ACHN (cell line): ENCODE measurements at places on chromosomes 2 and 18.

DNA sequence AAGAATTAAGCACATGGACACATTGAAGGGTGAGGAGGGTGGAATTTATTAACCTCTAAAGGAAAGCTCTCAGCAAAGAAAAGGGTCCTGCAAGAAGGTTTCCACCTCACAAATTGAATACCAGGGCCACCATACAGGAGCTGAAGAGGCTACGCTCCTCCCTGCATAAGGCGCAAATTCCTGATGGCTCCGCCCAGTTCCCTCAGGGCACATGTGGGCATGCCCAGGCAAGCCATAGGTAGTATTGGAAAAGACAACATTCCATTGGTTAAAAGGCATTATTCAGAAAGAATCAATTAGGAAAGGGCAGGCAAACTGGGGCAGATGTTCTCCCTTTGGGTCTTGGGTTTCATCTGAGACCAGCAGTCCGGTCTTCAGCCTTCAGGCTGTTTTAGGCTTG, 161.2 kb downstream of the PTPRM start:
- no peak for DNase-seq

GRCh38 chr2:197181491-197181890, 129.1 kb downstream of the ANKRD44 start:
- DNase-seq: no peak

DNA sequence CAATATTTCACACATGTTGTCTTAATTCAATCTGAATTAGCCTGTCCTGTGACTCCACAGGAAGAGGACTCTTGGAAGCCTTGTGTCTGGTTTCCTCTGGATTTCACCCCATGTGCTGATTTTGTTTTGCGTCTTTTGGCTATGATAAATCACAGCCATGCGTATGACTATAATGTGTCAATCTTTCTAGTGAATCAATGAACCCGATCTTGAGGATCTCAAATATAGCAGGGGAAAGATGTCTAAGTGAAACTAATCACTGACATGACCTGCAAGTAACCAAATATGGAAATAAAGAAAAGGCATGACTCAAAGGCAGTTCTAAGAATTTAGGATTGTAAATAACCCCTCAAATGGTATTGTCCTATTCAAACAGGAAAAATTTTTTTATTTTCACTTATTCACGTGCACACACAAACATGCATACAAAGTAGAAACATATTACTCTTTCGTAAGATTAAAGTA, 8.2 kb downstream of the WDFY1 start:
- DNase-seq: no peak

- no peak for DNase-seq
Observed at GRCh38 chr2:241568726-241569125, 10.2 kb downstream of the BOK start.

- no peak for DNase-seq
Observed at GRCh38 chr2:225494100-225494459, 94.6 kb downstream of the NYAP2 start.

DNA sequence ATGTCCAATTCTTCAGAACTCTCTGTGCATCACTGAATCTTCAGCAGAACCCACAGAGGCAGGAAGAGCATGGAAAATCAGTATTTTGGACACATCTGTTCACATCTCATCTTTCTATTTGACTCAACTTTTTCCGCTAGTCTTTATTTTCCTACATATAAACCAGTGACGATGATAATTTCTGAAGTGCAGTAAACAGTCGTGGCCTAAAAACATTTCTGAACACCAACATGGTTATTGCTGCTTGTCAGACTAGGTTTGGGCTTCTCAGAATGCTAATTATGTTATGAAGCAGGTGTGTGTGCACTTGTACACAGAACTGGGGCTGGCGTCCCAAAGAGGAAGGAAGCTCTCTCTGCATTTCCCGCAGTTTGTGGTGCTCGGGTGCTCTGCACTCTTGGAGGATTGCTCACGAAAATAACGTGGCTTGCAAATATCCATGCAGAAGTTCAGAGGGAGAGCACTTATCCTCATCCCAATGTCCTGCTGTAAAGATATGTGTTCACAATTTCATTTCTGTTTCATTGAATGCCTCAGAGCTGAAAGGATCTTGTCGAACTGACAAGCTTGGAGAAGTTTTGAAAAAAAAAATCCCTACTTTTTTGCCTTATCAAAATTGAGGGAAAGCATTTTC, 50.8 kb downstream of the EDAR start:
- no peak for DNase-seq

- no peak for DNase-seq
Observed at GRCh38 chr2:150581717-150582472, 94.4 kb upstream of the RND3 start.

- no peak for DNase-seq
Observed at GRCh38 chr2:97966545-97967215, 29.1 kb downstream of the TMEM131 start.

DNA sequence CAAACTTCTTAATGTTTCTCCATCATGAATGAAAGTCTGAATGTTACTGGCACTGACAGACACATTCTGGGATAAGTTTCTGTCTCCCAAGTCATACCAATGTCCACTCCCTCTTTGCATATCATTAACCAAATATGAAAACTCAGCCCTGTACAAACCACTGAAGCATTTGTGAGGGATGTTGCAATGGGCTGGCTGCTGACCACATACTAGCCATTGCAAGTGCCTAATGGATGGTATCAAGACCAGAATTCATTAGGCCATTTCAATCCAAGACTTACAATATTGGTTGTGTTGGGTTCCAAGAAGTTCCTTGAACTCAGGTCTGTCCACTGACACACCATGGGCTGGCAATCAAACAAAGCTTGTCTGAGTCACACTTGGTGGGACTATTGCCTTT, 73.8 kb downstream of the CBLN2 start:
- DNase-seq: no peak
